ENCODE measurements at places on chromosomes 12 and 14.

DNA sequence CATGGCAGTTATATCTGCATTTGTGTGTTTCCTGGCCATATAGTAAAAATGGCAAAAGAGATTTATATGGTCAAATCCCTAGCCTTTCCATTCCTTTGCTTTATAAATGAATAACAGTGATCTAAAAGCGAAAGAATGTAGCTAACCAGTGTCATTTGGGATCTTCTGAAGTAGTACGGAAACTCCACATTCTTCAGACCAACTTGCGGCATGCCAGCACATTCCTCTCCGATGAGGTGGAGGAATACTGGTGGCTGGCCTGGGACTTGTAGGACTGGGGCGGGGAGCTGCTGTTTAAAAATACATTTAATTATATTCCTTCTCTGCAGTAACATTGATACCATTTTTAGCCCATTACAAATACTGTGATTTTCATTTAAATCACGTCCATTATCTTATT, 85.3 kb downstream of the SAMD4A start:
- DNase-seq = no peak

- DNase-seq = no peak
Measured at GRCh38 chr12:79155683-79156082, 291.1 kb downstream of the SYT1 start.

- no peak for DNase-seq
Measured at GRCh38 chr12:127412866-127413265, 854.1 kb upstream of the TMEM132C start.

DNA sequence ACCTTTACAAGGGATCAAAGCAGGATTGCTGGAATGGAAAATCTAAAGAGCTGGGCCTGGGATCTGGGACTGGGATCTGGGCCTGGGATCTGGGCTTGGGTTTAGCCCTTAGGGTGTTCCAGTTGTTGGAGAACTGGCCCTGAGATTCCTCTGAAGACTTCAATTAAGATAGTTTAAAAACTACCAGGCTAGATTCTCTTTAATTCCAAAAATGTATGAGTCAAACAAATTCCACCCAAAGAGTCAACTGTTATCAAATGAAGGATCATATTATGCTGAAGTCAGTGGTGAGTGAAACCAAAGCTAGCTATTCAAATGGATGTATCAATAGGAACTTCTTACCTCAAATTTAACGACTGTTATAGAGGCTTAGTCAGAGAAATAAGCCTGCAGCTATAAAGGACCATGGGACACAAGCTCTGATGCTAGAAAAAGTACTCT, 40.5 kb downstream of the LIMA1 start:
- DNase-seq = no peak

DNA sequence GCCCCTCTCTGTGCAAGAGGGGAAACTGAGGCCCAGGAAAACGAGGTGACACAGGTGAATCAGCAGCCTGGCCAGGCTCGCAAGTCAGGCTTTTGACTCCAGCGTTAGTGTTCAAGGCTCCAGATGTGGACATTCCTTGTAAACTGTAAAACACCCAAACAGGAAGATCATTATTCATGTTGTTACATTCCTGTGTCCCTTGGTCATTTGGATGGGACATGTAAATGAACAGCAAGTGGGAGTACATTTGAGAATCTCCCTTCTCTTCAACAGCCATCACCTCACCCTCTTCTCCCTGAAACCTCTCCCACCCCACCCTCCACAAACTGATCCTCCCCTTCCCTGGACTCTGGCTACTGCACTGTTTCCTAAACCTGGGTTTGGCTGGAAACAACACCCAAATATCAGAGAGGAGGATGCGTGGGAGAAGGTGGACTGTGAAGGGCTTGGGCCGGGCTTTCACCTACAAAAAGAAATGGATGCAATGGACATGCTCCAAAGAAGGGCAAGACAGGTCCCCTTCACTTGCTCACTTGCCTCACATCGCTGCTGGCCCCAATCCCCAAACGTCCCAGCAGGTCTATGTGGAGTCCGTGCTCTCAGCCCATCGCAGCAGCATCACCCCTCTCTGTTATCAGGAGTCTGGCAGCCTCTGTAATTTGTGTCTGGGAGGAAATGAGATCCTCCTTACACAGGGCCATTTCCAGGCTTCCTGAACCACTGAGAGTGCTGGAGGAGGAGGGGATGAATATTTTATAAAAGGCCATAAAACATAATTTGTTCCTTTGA, 76.7 kb downstream of the GALNT8 start:
- no peak for DNase-seq

- DNase-seq = no peak
Measured at GRCh38 chr14:51462182-51462581, 189.5 kb upstream of the FRMD6 start.

- DNase-seq = no peak
Measured at GRCh38 chr12:125114365-125115141, 49.3 kb downstream of the AACS start.

Data from CD4-positive, alpha-beta T cell treated with Interleukin-15 for 4 hours (primary cell).